ENCODE measurements at places on chromosomes 1 and 21.

GRCh38 chr21:42574234-42575027 lies 60.8 kb downstream of the SLC37A1 start:
- no peak for DNase-seq

- no peak for DNase-seq
Observed at GRCh38 chr1:201566529-201566823, 27.5 kb downstream of the NAV1 start.

DNA sequence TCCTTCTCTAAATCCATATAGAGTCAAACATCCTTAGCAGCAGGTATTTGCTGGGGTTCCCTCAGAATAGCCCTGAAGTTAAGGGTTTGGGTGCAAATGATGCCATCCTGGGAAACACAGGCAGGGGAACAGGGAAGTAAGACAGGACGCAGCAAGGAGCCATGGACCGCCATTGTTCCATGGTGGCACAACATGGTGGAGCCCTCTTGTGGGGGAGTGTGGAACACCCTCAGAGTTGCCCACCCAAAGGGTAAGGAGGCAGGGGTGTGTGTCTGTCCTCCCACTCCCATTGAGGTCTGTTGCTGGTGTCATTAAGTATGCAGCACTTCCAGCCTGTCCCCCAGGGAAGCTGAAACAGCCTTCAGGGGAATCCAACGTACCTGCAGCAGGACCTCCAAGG lies 20.4 kb upstream of the RCAN1 start:
- no peak for DNase-seq

GRCh38 chr1:17912491-17912890 lies 157.4 kb downstream of the ACTL8 start:
- DNase-seq = no peak

DNA sequence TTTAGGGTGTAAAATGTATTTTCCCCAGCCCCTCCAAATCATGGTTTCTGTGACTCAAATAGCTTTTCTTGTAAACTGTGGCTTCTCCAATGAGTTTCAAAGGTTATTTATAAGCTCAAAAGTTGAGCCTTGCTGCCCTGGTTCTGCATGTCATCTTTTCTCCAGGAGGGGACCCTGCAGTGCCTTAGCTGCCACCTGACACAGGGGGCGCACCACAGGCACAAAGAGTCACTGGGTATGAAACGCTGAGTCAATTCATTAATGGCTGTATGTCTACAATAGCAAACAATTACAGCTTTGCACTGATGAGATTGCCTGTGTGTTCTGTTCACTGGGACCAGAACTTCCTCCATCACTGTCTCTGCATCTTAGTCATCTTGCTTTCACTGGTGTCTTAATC lies 100.8 kb downstream of the PCP4 start:
- no peak for DNase-seq

DNA sequence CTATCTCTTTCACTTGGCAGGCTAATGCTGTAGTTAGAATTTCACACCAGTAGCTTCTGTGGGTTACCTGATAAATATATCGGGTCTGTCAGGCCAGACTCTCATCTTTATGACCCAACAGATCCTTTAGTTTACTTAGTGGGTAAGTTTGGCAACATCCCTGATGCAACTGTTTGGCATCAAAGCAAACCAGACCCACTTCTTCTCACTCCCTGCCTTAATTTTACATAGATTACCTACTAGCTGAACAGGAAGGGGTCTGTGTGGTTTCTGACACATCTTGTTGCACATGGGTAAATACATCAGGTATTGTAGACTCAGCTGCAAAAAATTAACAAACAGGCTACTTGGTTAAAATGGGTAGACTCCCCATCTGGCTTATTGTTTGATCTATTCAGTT lies 3.2 kb upstream of the GUK1 start:
- DNase-seq = no peak

DNA sequence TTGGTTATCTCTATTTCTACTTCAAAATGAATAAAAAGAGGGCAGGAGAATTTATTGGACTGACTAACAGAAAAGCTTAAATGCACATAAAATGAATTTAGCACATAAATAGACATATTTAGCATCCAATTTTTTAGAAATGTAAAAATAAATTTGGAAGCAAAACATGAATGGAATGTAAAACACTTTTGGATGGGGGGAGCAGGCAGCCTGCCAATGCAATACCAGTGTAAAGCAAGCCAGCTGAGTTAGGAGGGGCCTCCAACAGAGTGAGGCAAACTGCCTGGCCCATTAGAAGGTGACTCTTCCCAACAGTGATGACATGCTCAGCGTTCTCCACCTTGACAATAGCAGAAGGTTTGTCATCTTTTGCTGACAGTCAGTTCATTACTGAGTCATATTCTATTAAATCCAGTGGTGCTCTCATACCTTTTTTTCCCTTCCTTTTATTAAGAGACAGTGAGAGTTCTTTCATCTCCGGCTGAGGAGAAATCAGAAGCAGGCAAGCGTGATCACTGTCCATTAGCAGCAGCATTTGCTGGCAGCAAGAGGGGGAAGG lies 19.5 kb upstream of the EXO1 start:
- DNase-seq = no peak

DNA sequence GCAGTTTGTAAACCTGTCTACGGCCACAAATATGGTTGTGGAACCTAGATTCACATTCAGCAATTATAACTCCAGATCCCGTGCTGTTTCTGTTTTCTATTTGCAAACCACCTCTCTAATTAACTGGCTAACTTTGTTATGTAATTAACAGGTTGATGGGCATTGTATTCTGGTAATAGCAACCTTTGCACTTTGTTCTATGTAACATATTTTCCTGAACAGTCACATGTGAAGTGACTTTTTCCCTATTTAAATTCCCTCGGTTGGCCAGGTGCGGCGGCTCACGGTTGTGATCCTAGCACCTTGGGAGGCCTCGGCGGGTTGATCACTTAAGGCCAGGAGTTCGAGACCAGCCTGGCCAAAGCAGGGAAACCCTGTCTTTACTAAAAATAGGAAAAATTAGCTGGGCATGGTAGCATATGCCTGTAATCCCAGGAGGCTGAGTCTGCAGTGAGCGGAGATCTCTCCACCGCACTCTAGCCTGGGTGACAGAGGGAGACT lies 1.4 kb downstream of the ACADM start:
- DNase-seq = no peak

DNA sequence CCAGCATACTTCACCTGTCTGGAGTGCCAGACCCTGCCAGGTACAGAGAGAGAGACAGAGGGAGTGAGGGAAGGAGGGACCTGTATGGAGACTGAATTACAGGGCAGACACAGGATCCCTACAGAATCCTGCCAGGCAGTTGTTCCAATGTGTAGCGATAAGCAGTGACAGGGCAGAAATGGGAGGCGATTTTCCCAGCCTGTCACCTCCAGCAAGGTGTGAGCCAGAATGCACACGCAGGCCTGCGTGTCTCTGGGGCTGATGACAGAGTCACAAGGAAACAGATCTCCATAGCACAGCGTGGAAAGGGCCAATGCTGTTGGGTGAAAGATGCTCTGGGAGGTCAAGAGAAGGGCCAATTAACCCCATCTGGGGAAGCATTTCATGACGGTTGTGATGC lies 111.3 kb downstream of the HIVEP3 start:
- DNase-seq = no peak

DNA sequence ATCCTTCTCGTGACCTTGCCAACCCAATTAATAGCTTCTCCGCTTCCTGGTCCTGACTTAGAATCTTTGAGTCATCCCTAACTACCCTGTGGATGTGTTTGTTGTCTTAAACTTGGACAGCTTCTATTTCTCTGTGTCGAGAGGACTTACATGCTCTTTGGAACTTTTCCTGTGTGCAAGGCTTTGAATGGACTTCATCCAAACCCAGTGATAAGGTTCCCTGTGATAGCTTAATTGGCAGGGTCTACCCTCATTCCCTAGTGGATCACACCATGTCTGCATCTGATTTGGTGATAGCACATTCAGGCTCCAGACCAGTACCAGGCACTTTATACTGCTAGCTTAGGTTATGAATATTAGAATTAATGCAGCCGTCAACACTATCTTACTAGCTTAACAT lies 378.2 kb upstream of the KAZN start:
- DNase-seq = no peak

- DNase-seq = peak; percentile 14
Observed at GRCh38 chr1:22105611-22106207, 37.2 kb downstream of the WNT4 start.

- no peak for DNase-seq
Observed at GRCh38 chr1:71242239-71242638, 161.4 kb upstream of the ZRANB2 start.

DNA sequence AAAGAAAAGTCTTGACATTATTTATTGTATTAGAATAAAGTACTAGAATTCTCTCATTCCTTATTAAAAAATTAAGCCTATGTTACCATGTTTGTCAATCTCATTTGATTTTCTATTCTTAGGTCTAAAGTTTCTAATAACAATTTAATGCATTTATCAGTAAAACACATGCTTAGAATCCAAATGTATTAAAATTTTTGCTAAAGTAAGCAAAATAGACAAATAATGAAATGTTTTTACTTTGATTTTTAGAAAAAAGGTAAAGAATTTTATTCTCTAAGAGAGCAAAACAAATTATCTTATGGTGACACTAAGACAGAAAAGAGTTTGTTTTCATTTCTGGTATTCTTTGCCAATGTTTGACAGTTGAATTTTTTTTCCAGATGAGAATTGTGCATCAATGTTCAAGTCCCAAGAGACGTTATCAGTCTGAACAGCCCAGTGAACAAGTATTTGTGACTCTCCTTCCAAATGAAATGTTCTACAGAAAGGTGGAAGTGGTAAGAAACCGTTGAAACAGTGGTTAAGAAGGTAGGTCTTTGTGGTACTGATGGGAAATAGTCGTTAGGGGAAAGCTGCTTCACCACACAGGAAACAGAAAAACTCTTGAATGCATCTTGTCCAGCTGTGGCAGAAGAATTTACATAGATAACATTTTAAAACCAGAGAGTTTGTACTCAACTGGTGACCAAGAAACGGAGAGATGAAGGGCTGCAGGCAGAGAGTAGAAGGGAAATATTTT lies 402.5 kb downstream of the PTPRC start:
- no peak for DNase-seq

GRCh38 chr1:160125746-160126145 lies 10.2 kb downstream of the ATP1A2 start:
- no peak for DNase-seq

- no peak for DNase-seq
Observed at GRCh38 chr1:199399996-199400724, 627.4 kb upstream of the NR5A2 start.

- DNase-seq = no peak
Observed at GRCh38 chr1:191971447-191971846, 186.8 kb upstream of the RGS18 start.

DNA sequence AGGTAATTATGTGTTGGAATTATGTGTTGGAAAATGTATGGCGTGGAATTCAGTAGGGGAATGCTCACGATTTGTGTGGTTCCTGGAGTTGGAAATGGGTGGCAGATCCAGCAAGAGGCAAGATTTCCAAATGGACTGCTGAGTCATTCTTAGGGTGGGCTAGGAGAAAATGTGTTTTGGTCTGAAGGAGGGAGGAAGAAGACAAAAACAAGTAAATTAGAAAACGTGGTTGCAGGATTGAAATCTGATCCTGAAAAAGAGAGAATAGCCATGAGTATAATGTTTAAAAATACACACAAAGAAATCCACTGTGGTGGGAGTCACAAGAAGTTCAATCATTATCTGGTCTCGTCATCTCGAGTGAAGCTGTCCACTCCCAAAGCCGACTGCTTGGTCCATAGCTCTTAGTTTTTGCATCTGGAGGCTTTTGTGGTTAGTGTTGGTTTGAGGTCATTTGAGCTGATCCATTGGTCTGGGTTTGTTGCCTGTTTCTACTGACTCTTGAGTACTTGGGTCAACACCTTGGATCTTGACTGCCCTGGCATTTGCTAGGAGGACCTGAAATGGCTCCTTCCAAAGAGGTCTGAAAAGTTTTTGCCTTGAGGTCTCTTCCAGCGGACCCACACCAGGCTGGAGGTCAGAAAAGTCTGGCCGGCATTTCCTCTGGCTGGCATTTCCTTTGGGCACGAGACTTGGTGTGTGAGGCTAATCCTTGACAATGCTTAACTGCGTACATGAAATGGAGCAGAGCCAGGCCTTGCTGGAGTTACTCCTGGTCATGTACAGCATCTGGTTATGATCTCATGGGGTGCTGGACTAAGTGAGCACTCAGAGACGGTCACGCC lies 9.2 kb downstream of the MX2 start:
- no peak for DNase-seq

GRCh38 chr1:169041366-169041765 lies 65.1 kb upstream of the ATP1B1 start:
- DNase-seq = no peak

DNA sequence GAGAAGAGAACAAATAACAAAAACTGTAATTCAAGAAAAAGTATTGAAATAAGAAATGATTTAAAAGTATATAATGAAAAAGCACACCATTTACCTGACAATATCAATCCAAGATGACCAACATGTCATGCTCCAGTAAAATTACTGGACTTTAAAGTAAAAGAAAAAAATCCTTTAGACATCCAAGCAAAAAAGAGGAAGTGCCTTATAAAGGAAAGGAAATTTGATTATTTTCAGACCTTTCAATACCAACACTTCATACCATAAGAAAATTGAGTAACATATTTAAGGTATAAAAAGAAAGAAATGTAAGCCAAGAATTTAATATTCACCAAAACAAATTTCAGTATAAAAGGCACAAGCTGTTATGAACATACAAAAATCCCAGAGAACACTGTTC lies 46.2 kb upstream of the SSX2IP start:
- DNase-seq = no peak

DNA sequence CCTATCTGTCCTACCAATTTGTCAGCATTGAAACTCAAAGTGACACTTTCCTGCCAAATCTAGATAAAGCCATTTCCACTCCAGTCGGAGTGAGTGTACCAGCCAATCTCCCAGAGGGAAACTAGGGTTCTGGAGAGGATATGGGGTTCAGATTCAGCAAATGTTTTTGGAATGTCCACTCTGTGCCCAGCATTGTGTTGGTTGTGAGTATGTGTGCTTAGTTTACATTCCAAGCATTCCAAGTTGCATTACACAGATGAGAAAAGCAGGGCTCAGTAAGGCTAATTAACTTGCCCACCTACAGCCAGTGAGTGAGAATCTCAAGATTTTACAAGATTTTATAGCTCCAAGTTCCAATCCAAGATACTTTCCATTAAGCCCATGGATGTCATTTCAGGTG lies 26.4 kb upstream of the RGS16 start:
- no peak for DNase-seq

DNA sequence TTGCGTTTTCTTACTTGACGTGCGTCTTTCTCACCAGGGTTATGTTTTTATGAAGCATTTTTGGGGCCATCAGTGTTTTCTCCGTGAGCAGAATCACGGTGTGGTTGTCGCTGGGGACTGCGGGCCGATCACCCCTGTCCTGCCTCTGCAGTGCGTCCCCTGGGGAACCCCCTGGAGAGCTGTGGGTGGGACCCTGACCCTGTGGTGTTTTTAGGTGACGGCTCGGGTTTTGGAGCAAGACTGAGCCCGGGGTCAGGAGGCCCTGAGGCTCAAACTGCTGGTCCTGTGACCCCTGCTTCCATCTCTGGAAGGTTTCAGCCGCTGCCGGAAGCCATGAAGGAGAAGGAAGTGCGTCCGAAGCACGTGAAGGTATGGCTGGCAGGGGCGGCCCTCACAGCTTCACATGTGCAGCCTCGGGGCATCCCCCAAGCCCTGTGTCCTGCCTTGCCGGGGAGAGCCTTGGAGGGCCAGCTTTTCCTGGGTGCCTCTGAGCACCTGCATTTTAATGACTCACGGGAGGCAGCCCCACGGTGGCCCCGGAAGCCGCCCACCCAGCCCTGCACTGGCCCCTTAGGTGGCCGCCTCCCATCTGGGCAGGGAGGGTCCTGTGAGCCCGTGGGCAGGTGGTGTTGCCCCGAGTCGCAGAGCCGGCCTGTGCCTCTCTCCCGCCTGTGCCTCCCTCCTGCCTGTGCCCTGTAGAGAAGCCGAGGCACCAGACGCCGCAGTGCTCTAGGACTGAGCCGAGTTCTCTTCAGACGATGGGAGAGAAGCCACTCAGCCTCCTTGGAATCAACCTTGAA lies 36.7 kb upstream of the DIP2A start:
- DNase-seq = no peak

Data from NCI-H524 treated with DMSO at 0.1 percent for 48 hours (cell line).